ENCODE measurements at places on chromosomes 2 and 18. TPM values are rescaled to one million over a fixed set of nuclear protein-coding genes. Genes with fewer than 3 reads are reported as not detected.
A peak's percentile ranks its signal among the peaks of the same experiment; 100 is the strongest.

GRCh38 chr2:182378759-182379158 lies 48.1 kb downstream of the PDE1A start:
- DNase-seq, result no peak

Gene UGT1A8
- total RNA-seq, result not detected

GRCh38 chr2:217999595-217999959 lies 3.2 kb downstream of the TNS1 start:
- DNase-seq, result no peak

DNA sequence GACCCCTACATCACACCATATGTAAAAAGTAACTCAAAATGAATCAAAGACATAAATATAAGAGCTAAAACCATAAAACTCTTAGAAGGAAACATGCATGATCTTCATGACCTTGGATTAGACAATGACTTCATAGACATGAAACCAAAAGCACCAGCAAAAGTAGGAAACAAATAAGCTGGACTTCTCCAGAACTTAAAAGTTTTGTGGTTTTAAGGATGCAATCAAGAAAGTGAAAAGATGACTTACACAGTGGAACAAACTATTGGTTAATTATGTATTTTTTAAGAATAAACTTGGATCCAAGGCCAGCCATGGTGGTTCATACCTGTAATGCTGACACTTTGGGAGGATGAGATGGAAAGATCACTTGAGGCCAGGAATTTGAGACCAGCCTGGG lies 150.2 kb downstream of the GALNT1 start:
- DNase-seq, result no peak

DNA sequence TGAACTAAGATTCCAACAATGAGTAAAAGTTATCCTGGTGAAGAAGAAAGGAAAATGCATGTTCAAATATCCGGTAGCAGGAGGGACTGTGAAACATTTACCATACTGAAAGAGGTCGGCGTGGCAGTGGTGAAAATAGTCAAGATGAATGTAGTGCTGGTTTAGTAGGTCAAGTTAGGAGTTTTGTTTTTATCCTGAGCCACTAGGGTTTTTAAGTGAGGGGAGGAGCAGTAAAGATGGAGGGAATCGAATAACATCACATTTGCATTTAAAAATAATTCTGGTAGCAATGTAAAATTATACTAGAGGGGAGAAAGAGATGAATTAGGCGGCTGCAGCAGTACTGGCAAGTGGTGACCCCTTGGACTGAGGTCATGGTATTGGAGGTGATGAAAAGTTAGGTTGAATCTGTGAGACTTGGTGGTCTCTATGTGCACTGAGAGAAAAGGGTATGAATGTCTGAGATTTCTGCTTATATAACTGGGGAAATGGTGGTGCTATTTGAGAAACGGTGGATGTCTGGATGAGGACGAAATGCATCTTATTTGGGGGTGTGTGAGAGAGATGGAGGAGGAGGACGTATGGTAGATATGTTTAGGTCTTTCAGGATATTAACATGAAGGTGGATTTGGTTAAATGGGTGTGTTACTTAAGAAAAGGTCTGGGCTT lies 5.9 kb downstream of the VAPA start:
- DNase-seq, result no peak

DNA sequence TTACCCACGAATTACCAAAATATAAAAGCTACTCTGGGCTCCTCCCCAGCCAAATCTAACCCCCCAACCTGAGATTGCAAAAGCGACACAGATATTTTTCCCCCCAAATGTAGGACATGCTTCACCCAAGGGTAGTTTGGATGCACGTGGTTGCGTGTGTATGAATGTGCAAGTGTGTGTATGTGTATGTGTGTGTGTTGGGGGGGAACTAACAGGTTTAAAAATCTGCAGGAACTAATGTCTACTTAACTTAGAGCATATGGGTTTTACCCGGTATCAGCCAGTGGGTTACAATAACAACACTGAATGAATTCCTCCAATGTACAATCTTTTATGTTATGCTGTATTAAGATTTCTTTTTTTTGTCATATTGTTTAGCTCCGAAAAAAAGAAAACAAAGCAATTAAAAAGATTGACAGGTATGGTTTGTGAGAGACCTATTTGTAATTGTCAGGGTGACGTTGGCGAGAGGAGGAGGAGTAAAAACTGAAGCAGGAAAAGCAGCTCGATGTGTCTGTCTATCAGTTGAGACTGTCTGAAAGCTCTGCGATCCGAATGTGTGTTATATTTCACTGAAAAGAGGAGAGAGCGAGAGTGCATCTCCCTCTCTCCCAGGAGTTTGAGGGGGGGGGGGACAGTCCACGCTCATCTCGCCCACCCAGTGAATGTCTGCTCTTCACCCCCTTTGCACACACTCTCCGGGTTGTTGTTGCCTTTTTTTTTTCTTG lies at the start of gene TSHZ1:
TSS of gene TSHZ1 (plus strand) at position 524 of the 728 bp plus-strand sequence. CDS start 1,080 bp downstream, outside the sequence.
- peak; percentile 87 for DNase-seq

DNA sequence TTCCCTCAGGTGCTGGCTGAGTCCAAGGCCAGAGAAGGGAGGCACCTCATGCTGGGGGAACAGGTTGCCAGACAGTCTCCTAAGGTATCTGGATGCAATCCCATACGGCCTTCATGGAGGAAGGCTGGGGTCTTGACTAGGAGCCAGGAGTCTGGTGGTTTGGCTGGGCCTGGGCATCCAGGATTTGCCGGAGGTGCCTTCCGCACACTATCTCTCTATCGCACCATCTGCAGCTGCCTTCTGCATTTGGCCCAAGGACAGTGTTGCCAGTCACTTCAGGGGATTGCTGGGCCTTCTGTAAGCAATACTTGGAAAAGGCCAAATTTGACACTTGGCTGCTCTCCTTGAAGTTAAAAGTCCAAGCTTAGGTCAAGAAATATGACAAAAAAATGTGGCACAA lies 327.2 kb downstream of the EN1 start:
- DNase-seq, result no peak

Gene TRIM43
- not detected for total RNA-seq

- no peak for DNase-seq
Observed at GRCh38 chr2:157460897-157461296, 17.0 kb upstream of the CYTIP start.

DNA sequence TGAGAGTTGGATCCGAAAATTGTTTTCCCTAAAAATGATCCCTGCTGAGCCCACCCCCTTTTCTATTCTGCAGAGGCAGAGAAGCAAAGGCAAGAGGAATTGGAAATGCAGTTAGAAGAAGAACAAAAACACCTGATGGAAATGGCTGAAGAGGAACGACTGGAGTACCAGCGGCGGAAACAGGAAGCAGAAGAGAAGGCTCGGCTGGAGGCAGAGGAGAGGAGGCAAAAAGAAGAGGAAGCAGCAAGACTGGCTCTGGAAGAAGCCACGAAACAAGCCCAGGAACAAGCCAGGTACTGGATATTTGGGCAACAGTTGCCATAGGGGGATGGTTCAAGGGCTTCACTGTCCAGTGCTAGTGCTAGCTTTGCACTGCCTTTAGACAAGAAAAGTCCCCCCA lies 41.7 kb downstream of the SUMO1 start:
- DNase-seq, result no peak

Gene CHRND
- total RNA-seq, result 339 TPM

DNA sequence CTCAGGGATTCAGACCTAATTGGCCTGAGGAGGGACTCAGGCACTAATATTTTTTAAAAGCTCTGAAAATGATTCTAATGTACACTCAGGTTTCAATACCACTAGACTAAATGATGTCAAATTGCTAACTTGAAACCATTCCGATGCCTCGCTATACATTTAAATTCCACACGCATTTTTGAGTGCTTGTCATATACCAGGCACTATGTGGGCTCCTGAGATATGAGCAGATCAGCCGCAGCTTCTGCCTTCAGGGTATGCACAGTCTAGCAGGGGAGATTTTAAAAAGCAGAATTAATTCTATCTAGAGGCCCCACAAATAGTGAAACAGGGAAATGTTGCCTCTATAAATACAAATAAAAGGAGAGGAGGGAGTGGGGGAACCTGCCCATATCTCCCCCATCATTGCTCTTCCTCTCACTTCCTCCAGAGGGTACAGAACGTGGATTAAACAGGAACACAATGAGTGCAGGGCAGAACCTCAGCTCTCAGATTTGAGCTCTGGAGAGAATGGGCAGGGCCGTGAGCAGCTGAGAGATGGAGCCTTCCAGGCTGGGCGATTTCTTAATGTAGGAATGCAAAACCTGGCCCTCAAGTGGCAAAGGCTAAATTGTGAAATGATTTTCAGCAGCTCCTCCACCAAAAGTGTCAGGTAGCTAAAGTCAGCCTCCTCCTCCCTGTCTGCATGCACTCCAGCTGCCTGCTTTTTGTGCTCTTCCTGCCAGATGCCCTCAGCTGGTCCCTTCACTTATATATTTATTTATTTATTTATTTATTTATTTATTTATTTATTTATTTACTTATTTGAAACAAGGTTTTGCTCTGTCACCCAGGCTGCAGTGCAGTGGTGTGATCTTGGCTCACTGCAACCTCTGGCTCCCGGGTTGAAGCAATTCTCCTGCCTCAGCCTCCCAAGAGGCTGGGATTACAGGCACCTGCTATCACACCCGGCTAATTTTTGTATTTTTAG lies 24.6 kb upstream of the LBH start:
- no peak for DNase-seq

Gene IL36RN
- not detected for total RNA-seq

DNA sequence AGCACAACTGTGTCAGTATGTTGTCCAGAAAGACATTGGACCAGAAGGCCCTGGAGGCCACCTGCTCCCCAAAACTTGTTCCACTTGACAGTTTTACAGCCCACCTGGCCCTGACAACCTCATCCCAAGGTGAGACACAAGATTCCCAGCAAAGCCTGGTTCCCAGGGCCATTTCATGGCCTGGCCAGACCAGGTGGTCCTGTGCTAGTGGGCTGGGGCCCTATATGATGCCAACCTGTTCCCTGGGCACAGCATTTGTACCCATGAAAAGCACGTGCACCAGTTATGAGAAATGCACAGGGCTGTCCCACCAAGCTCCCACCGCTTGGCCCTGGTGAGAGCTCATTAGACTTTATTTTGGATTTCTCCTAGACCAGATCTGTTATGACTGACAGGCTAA lies 6.0 kb upstream of the SP140L start:
- no peak for DNase-seq

- peak; percentile 32 for DNase-seq
Observed at GRCh38 chr2:159737292-159737916, 25.1 kb downstream of the MARCHF7 start.

GRCh38 chr18:2874765-2875164 lies 28.0 kb downstream of the EMILIN2 start:
- DNase-seq, result no peak

Gene ADD2
- not detected for total RNA-seq

DNA sequence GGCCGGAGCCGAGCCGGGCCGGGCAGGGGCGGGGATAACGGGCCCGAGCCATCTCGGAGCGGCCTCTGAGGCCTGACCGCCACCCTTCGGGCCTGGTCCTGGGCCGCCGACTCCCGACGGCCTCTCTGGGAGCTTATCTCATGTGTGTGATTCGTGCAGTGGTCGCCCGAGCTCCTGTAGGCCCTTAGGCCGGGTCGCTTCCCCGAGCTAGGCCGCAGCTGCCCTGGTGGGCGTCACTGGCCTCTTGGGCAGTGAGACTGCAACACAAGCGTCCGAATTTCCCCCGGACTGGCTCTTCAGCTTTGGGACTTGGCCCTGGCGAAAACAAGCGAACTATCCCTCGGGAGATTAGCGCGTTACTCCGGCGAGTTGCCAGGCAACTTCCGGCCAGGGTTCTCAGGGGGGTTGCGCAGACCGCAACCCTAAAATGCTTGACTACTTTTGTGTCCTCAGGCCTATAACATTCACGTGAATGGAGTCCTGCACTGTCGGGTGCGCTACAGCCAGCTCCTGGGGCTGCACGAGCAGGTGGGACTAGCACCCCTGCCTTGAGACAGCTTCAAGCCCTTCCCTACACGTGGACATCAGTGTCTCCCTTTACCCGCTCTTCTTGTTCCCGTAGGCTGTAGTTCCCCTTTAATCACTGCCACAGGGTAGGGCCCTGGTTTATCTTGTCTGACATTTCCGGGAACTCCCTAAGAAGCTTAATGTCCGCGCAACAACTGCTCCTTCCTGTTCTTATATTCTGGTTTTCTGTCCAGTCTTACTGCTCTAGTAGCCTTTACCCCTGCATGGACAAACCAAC lies 602 bp downstream of the SNX17 start:
- peak; percentile 54 for DNase-seq

GRCh38 chr2:45275806-45276205 lies 266.6 kb upstream of the SIX2 start:
- DNase-seq, result no peak

DNA sequence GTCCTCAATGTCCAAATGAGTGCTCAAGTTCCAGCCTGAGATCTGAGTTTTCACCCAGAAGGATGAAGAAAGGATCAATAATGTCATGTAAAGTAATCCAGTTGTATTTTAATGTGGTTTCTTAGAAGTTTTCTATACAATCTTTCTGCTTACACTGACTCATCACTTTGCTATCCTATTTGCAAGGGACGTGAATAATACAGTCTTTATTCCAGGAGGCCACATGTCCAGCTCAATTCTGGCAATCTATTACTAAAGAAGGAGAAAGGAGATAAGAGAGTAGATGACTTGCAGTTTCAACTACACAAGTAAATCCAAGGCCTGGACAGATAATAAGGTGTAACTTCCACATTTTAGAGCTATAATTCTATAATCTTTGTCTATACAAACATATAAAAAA lies 601.1 kb upstream of the SETBP1 start:
- DNase-seq, result no peak

DNA sequence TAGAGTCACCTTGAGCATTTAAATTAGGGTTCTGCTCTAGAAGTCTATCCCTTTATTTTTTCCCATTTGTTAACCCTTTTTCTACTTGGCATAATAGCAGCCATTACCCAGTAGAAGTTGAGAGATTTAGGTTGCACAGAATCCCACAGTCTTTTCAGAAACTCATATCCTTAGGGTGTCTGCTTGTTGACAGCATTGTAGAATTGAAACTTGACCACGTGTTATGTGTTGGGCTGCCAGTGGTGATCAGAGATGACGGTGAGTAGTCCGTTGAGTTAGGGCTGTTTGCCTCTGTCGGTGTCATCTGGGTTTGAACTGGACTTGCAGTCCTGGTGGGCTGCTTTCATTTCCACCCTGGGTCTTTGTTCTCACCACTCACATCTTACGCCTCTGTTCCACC lies 114.4 kb downstream of the NEDD4L start:
- DNase-seq, result no peak

GRCh38 chr2:8693157-8693821 lies 11.4 kb downstream of the ID2 start:
- peak; percentile 17 for DNase-seq

DNA sequence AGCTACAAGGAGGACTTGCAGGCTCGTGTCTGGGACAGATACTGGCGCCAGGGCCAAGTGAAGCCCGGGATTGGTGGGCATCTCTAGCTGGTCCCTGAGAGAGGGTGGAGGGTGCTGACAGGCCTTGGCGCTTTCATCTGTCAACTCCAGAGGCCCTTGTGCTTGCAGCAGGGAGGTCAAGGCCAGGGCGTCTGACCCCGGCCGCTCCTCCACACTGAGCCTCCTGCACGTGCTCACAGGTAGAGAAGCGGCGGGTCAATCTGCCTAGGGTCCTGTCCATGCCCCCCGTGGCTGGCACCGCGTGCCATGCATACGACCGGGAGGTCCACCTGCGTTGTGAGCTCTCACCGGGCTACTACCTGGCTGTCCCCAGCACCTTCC lies 9.5 kb downstream of the CAPN10 start:
- DNase-seq, result no peak
